Temporal lobe (tissue), 4 donors: ENCODE measurements at places on chromosomes 1 and 21. TPM values are rescaled to one million over a fixed set of nuclear protein-coding genes. Genes with fewer than 3 reads are reported as not detected.

CTTNBP2NL gene
- total RNA-seq = 25.8 TPM

KRTAP7-1 gene
- not detected for total RNA-seq

GBP6 gene
- total RNA-seq = 0.25 TPM

ABCA4 gene
- 0.25 TPM for total RNA-seq

MYCBP gene
- 2.7 TPM for total RNA-seq

NPHS2 gene
- not detected for total RNA-seq

CYP2J2 gene
- total RNA-seq = 0.49 TPM

OPRD1 gene
- 0.25 TPM for total RNA-seq

PCP4 gene
- 5.2 TPM for total RNA-seq

KCNA3 gene
- 20.2 TPM for total RNA-seq

RNU1-4 gene
- 73,230 TPM for total RNA-seq

SFN gene
- not detected for total RNA-seq

TNFRSF18 gene
- not detected for total RNA-seq

JAM2 gene
- 28.0 TPM for total RNA-seq

DCST1 gene
- total RNA-seq = 0.25 TPM

IQGAP3 gene
- total RNA-seq = 0.98 TPM

SPRR4 gene
- total RNA-seq = not detected

ADAMTSL4 gene
- total RNA-seq = 0.25 TPM

KIF17 gene
- 5.2 TPM for total RNA-seq

CCDC17 gene
- 0.25 TPM for total RNA-seq

SPRR5 gene
- total RNA-seq = not detected

RHD gene
- 0.25 TPM for total RNA-seq

SNRPE gene
- 52.9 TPM for total RNA-seq

REN gene
- not detected for total RNA-seq

RORC gene
- total RNA-seq = under 0.01 TPM

BRDT gene
- total RNA-seq = not detected

PGLYRP3 gene
- not detected for total RNA-seq

CASQ2 gene
- total RNA-seq = under 0.01 TPM

NTMT2 gene
- total RNA-seq = 0.49 TPM

SDCCAG8 gene
- total RNA-seq = 66.1 TPM

RIPPLY3 gene
- total RNA-seq = under 0.01 TPM

CENPL gene
- total RNA-seq = 12.8 TPM

UCHL5 gene
- total RNA-seq = 43.5 TPM

CASZ1 gene
- 0.98 TPM for total RNA-seq

SH3D21 gene
- total RNA-seq = 1.7 TPM

CD53 gene
- total RNA-seq = 2.7 TPM

AMY1A gene
- not detected for total RNA-seq

TAS1R1 gene
- not detected for total RNA-seq

FAM177B gene
- total RNA-seq = not detected

WDR77 gene
- total RNA-seq = 15.0 TPM
